Right cardiac atrium (tissue), 5 donors: ENCODE measurements at places on chromosomes 1 and 21. TPM values are rescaled to one million over a fixed set of nuclear protein-coding genes. Genes with fewer than 3 reads are reported as not detected.

Gene PRAMEF6
- not detected for total RNA-seq

Gene BACE2
- total RNA-seq = 34.0 TPM

Gene FALEC
- total RNA-seq = not detected

Gene CFHR1
- total RNA-seq = not detected

Gene KLF18
- not detected for total RNA-seq

Gene LENEP
- not detected for total RNA-seq

Gene NR1I3
- not detected for total RNA-seq

Gene LMOD1
- 40.6 TPM for total RNA-seq

Gene BGLAP
- total RNA-seq = 0.66 TPM

Gene STRIP1
- total RNA-seq = 20.5 TPM

Gene C1QTNF12
- total RNA-seq = 2.4 TPM

Gene LDLRAP1
- total RNA-seq = 7.6 TPM

Gene RAD54L
- total RNA-seq = not detected

Gene RNF207
- 74.6 TPM for total RNA-seq

Gene SPAG17
- total RNA-seq = not detected

Gene HAX1
- total RNA-seq = 146 TPM

Gene LRRC8D
- total RNA-seq = 8.2 TPM

Gene CDC42SE1
- 34.7 TPM for total RNA-seq

Gene AMY2A
- total RNA-seq = 0.36 TPM

Gene SFT2D2
- total RNA-seq = 29.5 TPM

Gene HTR1D
- total RNA-seq = not detected

Gene ORC1
- total RNA-seq = 0.29 TPM

Gene PROX1
- total RNA-seq = 86.5 TPM

Gene MXRA8
- total RNA-seq = 38.8 TPM

Gene SRM
- 43.6 TPM for total RNA-seq

Gene DRAM2
- total RNA-seq = 48.7 TPM

Gene KCNK1
- 85.5 TPM for total RNA-seq

Gene TMEM125
- total RNA-seq = 1.3 TPM

Gene PIK3R3
- 30.9 TPM for total RNA-seq

Gene C1orf210
- total RNA-seq = not detected

Gene LCE2B
- not detected for total RNA-seq

Gene ZC3H12A
- 6.0 TPM for total RNA-seq

Gene IVL
- not detected for total RNA-seq

Gene ALX3
- total RNA-seq = not detected

Gene SLFNL1
- total RNA-seq = 0.29 TPM

Gene TTLL10
- total RNA-seq = not detected

Gene SIPA1L2
- 103 TPM for total RNA-seq

Gene LRRIQ3
- total RNA-seq = 1.3 TPM

Gene KCNA2
- 0.82 TPM for total RNA-seq

Gene DIO1
- total RNA-seq = not detected

Gene CD164L2
- not detected for total RNA-seq

Gene DNAJC6
- total RNA-seq = 26.8 TPM

Gene TFF1
- not detected for total RNA-seq

Gene VSIG8
- not detected for total RNA-seq

Gene BARHL2
- not detected for total RNA-seq

Gene KIRREL1
- total RNA-seq = 14.7 TPM

Gene LRRN2
- 31.6 TPM for total RNA-seq

Gene SNRPE
- 55.2 TPM for total RNA-seq

Gene SLC16A4
- 4.6 TPM for total RNA-seq

Gene NEGR1
- total RNA-seq = 26.1 TPM

Gene VCAM1
- 8.7 TPM for total RNA-seq

Gene ILDR2
- 5.4 TPM for total RNA-seq
